ENCODE measurements at places on chromosomes 3 and 15.

DNA sequence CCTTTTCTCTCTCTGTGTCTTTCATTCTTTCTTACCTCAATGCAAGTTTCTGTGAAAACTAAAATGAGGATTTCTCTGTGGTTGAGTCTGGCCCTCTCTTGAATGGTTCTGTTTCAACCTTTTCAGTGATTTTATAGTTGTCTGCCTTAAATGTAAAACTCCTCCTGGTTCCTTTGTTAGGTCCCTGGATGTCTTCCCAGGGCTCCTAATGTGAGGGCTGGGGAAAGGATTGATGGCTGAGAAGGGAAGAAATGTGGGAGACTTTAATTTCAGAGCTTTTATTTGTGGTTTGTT lies 90.6 kb upstream of the GRM7 start:
- no peak for DNase-seq

DNA sequence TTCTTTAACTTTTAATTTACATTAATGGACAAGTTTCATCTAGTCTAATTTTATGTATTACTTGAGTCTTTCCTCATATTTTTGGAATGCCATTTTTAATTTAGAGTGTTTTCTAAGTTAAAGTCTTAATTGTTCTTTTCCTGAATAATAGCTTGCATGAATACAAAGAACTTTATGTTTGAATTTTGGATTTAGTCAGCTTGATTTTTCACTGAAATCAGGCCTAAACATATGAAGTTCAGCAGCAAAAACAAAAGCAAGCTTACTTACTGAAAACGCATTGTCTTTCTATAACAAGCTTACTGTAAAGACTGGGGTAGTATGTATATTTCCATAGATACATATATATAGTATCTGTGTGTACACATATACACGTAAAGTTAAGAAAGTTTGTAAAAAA lies 126.0 kb downstream of the ZBTB20 start:
- DNase-seq, result no peak

DNA sequence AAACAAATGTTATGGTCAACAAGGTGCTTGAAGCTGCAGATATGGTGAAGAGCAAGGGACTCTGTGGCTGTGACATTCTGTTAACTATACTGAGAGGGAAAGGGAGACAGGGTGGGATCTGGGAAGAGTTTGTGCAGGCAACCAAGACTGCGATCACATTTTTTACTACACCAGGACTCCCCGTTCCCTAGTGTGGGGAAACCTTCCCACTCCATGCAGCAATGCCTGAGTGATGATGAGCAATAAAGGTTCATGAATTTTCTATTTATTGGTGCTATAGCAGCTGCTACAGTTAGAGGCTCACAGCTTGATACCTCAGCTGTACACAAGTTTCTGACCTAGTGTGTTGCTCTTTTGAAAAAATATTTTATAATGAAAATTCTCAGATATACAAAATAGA lies 160.9 kb upstream of the SGO1 start:
- DNase-seq, result no peak

DNA sequence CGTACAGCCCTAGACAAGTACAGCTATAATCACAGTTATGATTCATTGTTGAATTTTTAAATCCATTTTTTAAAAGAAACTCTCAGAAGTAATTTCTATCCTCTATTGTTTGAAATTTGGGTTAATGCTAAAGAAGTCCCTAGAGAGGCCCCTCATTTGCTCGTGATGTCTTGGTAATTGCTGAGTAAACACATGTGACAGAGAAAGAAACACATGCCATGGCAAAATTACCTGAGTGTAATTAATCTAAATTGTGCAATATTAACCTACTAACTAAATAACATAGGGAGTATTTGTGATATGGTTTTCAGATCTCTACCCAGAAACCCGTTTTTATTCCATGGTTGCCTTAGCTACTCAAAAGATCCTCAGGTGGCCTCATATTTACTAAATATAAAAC lies 10.8 kb downstream of the NEK10 start:
- DNase-seq, result no peak

- DNase-seq, result no peak
Observed at GRCh38 chr3:29514170-29514569, 233.3 kb downstream of the RBMS3 start.

GRCh38 chr3:171556148-171556547 lies 95.9 kb upstream of the TNIK start:
- DNase-seq, result no peak

- DNase-seq, result no peak
Observed at GRCh38 chr15:95712785-95713184, 617.7 kb upstream of the NR2F2 start.

- peak; percentile 41 for DNase-seq
Observed at GRCh38 chr3:179811321-179812095, 158.7 kb downstream of the USP13 start.

- no peak for DNase-seq
Observed at GRCh38 chr15:68590721-68591389, 12.1 kb downstream of the CORO2B start.

DNA sequence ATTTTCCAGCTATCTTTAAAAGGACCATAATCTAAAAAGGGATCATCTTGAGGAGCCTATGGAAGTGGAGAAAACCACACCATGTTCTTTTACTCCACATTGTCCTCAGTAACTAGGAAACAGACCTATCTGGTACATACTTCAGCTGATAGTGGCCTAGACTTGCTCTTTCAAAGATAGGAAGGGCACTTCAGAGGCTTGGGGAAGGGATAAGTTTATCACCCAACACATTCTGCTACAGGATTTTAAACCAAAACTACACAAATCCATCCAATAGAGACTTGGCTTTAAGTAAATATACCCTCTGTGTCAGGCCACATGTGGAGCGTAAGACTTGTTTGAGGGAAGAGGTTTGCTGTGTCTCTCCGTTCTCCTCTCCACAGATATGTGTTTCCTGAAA lies 35.4 kb downstream of the CP start:
- no peak for DNase-seq

GRCh38 chr3:106522397-106522796 lies 653.6 kb upstream of the CBLB start:
- DNase-seq, result no peak

DNA sequence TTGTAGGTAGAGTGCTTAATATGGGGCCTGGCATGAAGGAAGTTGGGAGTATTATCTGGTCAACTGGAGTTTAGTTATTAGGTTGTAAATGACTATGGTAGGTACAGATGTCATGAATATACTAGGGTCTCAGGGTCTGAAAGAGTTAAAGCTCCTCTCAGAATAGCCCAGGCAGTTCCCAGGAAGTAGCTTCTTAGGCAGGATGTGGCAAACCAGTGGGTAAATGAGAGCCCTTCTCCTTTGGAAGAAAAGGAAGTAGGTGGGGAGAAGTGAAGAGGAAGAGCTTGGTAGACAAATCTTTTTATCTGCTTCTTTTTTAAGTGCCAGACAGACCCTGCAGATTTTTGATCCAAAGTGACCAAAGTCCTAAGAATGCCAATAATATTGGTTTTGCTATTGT lies 24.5 kb downstream of the MAP2K1 start:
- no peak for DNase-seq

GRCh38 chr3:124313621-124314020 lies 321.7 kb upstream of the ROPN1 start:
- no peak for DNase-seq

GRCh38 chr3:14096742-14097141 lies 27.9 kb downstream of the CHCHD4 start:
- DNase-seq, result no peak

DNA sequence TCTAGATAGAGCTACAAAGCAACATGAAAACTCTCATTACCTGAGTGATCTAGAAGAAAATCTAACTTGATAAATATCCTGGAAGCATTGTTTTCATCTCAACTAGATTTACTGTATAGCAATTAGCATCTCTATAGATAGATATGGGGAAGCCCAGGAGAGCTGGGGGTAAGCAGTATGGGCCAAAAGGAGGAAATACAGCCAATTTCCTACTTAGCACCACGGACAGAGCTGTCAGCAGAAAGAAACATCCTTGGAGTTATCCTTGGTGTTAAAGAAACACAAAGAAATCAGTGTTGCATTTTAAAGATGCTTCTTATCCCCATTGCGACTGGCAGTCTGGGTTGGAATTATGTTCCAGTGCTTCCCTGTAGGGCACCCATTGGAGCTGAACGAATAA lies 126.2 kb downstream of the TIGIT start:
- no peak for DNase-seq

GRCh38 chr3:99918715-99919114 lies 101.1 kb downstream of the CMSS1 start:
- DNase-seq, result no peak

- no peak for DNase-seq
Observed at GRCh38 chr3:179410331-179410730, 40.9 kb downstream of the GNB4 start.

GRCh38 chr15:78880813-78881212 lies 8.1 kb downstream of the MORF4L1 start:
- DNase-seq, result no peak

Measured in NCI-H526 treated with DMSO at 0.1 percent for 48 hours (cell line).